Activated T-helper 1 cell treated with anti-CD3 and anti-CD28 coated beads, Interleukin-2, amount 50 U/mL, for 16 hours (primary cell): ENCODE measurements at places on chromosomes 2 and 18.

GRCh38 chr2:201203916-201204654 lies 21.1 kb downstream of the CASP10 start:
- DNase-seq = no peak

- no peak for DNase-seq
These were observed 60.3 kb upstream of the LMAN1 start for GRCh38 chr18:59419386-59419785.

DNA sequence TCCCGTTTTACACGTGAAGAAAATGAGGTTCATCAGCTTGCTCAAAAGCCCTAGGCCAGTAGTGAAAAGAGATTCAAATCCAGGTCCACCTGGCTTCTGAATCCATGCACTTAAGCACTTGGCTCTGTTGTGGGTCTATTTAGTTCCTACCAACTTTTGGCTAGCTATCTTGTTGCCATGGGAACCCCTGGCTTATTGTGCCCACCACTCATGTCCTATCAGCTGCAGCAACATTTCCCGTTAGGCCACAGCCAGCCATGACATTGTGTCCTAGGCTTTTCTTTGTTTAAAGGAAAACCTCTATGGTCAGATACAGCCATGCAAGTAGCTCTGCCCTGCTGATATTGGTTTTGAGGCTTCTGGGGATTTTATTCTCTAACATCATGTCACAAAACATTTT lies 49.8 kb downstream of the PLEK start:
- no peak for DNase-seq

DNA sequence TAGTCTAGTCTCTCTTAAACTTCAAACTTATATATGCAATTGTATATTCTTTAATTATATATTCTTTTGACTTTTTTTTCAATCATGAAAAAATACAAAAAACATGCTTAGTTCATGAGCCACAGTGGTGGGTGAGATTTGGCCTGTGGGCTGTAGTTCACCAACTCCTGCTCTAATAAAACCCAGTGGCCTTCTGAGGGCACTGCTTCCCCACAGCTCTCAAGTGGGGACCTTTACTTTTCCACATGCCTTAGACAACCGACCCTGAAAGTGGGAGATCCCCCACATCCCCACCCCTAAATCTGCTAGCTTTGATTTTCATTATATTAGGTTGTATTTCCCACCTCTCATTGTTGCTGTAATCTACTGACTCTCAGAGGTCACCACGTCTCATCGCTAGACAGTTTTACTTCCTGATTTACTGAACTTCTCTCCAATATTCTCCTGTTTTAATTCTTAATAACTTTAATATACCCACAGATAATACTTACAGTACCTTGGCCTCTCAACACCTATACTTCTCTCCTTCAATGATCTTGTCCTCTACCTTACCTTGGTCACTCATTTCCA lies 57.3 kb downstream of the ROCK1 start:
- DNase-seq = no peak
